ENCODE measurements at places on chromosomes 6 and 20.
A peak's percentile ranks its signal among the peaks of the same experiment; 100 is the strongest.

- DNase-seq: no peak
These were observed 39.5 kb upstream of the REV3L start for GRCh38 chr6:111522393-111523020.

- no peak for DNase-seq
These were observed 141.0 kb upstream of the NRSN1 start for GRCh38 chr6:23985015-23985414.

DNA sequence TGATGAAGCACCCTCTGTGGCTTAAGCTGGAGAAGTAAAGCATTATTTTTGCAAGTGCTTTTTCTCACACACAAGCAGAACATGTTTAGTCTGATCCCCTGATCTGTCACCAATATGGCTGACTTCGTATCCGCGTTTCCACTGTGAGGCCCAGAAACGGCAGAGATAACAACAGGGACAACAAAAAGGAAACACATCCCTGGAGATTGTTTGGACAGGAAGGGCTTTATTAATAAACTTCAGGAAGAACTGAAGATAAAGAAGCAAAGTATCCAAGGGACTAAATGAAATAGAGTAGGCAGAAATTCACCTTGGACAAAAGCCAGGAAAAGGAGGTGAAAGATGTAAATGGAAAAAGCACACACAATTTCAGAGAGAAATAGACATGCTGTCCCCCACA is 49.2 kb downstream of the RARS2 start:
- DNase-seq: no peak

- no peak for DNase-seq
These were observed 52.0 kb upstream of the PLEKHG1 start for GRCh38 chr6:150547502-150548222.

GRCh38 chr20:44211177-44212039 is 837 bp upstream of the OSER1 start:
- peak; percentile 56 for DNase-seq

GRCh38 chr20:14829906-14830305 is 492.5 kb upstream of the FLRT3 start:
- no peak for DNase-seq

GRCh38 chr6:8180327-8181159 is 78.2 kb upstream of the EEF1E1 start:
- peak; percentile 70 for DNase-seq

GRCh38 chr6:30463651-30464618 is 25.4 kb upstream of the HLA-E start:
- DNase-seq: no peak

- no peak for DNase-seq
These were observed 132.3 kb downstream of the PDE7B start for GRCh38 chr6:135983718-135984343.

DNA sequence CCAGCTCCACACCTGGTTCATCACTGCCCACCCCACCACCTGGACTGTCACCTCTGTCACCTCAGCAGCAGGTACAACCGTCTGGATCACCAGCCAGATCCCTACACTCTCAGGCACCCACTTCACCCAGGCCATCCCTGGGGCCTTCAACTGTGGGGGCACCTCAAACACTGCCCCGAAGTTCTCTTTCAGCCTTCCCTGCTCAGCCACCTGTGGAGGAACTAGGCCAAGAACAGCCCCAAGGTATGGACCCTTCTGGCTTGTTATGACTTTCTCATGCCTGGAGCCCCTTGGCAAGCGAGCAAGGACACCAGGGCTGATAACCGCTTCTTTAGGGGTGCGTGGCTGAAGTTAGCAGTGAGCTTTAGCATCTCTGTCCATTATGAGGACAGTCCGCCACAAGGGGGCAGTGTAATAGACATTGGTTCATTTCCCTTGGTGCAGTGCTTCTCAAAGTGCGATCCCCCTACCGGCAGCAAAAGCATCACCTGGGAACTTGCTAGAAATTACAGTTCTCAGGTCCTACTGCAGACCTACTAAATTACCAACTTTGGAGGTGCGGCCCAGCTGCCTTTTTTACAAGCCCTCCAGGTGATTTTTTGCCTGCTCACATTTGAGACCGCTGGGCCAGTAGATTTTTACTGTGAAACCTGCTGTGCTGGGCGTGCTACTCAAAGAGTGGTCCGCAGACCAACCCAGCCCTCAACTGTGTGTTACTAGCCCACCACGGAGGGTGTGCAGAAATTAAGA is 32.5 kb downstream of the PNPLA1 start:
- DNase-seq: peak; percentile 88

DNA sequence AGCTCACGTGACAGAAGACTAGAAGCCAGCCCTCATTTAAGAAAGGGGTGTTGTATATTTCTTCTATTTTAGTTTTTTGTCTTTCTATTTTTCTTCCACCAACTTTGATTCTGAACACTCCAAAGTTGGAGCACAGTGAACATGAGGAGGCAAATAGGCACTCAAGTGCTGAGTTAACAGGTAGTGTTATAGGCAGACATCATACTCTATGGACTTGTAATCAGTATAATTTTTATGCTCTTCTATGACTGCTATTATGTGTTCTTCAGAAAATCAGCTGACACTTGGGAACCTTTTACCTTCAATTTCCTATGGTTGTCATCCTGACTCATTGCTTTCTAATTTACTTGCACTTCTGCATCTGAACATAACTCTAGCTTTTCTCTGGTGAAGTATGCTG is 396.3 kb upstream of the EYS start:
- no peak for DNase-seq

DNA sequence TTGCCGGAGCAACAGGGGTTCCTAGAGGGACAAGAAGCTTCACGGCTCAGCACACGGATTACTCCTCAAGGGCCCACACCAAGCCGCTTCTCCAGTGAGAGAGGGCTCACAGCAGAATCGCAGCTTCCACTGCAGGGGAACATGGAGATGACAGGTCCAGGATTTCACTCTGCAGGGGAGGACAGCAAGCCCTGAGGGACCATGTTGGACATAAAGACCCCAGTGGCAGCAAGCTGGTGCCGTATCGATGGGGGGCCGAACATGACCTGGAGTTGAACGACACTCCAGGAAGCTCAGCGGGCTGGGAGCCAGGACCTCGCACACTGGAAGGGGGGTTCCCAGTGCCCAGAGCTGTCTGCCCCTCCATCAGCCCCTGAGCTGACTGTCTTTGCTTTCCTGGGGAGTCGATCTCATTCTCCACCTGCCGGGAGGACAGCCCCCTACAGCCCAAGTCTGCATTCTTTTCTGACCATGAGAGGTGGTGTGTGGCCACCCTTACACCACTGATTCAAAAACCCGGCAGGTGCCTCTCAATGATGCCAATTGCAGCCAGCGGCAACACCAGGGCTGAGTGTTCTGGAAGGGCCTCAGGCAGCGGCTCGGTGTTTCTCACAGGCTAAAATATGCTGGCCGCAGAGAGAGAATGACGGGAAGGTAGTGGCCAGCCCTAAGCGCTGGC is 194.5 kb upstream of the CDH4 start:
- no peak for DNase-seq

DNA sequence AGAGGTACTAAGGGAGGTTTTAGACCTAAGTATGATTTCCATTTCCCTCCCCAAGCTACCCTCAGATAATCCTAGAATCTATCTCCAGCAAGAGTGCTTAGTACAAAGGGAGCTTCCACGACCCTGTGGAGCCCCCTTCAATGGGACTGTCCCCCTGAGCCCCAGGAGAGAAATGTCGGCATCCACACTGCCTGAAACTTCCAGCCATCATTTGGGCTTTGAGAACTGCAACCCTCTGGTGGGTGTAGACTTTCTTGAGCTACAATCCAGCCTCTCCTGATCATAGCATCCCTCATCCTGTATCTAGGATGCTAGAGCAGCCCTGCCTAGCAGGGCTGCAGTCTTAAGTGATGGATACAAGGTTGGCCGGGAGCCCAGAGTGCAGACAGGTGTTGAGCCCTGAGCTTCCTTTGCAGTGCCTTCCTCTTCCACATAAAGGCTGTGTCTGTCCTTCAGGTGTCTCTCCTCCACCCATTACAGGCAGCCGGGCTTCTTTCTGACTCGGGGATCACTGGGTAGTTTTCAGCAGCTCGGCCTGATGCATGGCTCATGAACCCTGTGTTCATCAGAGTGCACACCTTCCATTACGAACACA is 424.5 kb downstream of the PREX1 start:
- DNase-seq: no peak

- DNase-seq: no peak
These were observed 102.3 kb downstream of the RPP40 start for GRCh38 chr6:4901386-4902061.

DNA sequence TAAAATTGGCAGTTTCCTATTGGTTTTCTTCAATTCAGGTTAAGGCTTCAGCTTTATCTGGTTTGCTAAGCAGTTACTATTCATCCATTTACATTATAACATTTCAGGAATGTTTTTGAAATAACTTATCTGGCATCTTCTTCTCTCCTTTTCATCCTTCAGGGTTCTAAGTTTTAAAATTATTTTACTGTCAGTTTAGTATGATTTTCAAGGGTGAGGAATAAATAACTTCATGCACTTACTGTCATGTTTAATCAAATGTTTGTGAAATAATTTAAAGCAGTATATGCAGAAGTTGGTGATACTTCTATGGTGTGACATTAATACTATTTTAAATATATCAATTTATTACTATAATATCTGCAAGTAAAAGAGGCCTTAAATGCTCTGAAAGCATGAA is 338.1 kb upstream of the MMS22L start:
- DNase-seq: no peak

DNA sequence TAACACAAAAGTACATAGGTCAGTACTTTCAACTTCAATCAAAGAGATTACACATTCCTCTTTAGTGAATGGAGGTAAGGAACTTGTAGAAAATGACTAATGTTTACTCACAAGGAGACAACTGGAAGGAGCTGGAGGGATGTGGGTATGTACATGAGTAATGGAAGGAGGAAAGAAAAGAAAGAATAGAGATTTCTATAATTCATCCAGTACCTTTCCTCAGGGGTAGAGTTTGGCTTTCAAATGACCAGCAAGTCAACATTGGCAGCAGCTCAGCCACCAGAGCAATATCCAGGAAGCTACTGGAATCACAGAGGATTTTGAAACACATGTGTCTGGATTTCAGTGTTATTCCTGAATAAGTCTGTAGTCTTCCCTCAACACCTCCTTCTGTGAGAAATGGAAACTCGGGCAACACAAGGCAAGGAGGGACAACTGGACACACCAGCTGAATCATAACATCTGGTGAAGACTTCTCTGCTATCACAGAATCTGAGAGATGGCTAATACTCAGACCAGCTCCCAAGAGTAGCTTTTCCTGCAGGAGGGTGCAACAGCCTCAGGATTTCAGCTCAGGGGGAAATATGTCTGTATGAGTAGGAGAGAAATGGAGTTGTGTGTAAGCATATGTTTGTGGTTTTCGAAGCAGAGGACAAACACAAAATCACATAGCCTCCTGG is 98.8 kb downstream of the HAO1 start:
- DNase-seq: no peak

DNA sequence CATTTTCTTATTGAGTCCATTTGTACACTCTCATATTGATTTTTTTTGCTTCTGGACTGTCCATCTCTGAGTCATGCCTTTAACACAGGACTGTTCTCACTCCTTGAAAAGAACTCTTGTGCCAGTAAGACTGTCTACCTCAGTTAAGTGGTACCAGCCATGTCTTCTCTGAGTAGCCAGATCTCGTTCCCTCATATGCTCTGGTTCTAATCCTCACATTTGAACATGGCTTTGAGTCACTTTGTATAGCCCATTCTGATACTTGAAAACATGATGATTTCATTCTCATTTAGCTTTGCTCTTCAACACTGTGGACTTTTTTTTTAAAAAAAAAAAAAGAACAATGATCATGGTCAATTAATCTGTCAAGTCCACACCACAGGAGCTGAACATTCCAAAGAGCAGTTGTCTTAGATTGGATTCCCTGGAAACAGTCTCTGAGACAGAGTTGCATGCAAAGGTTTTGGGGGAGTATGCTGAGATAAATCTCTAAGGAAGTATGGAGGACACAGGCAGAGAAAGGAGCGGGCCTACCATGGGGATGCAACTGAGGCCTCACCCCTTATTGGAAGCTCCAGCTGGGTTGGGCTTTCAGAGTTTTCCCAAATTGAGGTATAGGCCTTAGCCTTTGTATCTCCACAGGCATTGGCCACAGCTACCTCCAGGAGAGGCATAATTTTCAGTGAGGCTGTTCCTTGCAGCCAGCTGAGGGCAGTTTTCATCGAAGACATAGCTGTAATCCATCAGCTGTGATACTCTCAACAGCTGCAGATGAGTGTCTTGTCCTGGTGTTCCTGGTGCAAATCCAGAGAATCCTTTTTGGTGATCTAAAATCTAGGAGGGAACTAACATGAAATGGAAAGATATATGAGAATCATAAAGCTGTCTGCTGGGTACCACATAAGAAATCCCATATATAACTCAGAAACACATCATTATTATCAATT is 6.0 kb upstream of the PTCHD4 start:
- DNase-seq: no peak

GRCh38 chr6:1972962-1973361 is 272.4 kb downstream of the GMDS start:
- DNase-seq: no peak

Measured in cerebellar cortex (tissue), 1 donor.